ENCODE measurements at places on chromosomes 7 and 10.

DNA sequence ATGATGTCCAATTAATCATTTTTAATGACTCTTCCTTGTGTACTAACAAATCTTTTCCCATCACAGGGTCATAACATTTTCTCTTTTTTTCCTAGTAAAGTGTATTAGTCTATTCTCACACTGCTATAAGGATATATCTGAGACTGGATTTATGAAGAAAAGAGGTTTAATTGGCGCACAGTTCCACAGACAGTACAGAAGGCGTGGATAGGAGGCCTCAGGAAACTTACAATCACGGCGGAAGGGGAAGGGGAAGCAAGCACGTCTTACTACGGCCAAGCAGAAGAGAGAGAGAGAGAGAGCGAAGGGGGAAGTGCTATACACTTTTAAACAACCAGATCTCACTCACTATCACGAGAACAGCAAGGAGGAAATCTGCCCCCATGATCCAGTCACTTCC, 359.4 kb upstream of the NFE2L3 start:
- no peak for ATAC-seq

GRCh38 chr10:14039968-14040668, 290.6 kb downstream of the FRMD4A start:
- ATAC-seq: no peak

DNA sequence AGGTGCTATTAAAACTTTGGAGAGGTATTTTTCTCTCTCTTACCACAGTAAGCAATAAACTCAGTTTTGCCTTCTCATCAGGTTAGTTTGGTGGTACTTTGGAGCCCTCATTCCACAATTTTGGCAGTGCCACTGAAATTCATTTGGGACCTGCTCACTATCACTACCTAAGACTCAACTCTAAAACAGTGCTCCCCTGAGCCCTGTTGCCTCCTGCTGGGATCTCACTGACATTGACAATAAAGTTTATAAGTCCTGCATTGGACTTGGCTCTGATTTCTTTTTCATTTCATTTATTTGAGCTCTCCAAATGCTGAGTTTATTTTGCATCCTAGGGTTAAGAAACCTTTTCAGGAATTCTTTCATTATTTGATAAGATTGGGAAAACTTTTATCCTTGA, 130.8 kb upstream of the HPS1 start:
- ATAC-seq: no peak

DNA sequence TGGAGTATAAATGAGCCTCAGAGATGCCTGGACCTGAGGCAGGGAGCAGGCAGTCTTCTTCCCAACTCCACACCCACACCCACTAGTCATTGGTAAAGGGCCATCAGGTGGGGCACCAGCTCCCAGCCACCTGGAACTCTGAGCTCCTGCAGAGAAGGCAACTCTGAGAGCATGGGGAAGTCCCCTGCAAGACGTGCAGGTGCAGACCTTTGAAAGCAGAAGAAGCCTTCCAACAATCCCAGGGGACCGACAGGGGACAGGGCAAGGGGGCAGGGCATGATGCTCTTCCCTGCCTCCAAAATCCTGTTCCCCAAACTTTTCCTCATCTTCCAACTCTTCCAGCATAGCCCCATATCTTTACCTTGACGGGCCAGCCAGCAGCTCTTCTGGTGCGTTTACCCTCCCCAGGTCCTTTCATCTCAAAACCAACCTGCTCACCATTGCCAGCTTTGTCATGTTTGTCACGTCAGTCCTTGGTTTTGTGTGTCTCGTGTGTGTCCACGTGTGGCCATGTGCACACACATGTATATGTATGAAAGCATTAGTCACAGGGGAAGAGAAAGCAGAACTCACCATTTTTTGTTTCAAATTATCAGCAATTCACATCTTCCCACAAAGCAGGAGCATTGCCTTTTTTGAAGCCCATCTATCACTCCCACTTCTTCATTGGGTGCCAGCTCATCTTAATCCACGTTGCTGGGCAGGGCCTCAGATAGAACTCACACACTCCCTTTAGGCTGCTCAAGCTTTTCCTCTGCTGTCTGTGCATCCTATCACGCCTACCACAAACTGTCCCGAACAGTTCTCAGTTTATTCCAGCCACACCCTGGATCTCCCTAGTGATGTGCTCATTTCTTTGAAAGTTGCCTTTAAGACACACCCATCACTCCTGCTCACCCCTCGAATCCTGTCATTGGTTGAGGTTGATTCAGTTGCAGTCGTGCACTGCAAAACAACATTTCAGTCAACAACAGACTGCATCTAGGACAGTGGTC, 41.0 kb upstream of the AMPH start:
- ATAC-seq: peak; percentile 95

GRCh38 chr7:92762851-92763250, 73.5 kb downstream of the CDK6 start:
- ATAC-seq: no peak

DNA sequence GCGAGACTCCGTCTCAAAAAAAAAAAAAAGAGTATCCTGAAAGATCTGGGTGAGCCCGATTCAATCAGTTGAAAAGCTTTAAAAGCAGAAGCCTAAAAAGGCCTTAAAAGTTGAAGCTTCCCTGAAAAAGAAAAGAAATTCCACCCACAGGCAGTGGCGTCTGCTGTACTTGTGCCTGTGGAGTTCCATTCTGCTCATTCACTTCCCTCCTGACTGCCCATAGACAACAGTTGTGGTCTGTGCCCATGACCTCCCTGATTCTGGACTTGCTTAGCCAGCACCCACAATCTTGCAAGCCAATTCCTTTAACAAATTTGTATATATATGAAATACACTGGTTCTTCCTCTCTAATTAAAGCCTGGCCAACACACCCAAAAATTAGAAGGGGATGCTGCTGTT, 141.7 kb downstream of the DLG5 start:
- no peak for ATAC-seq

DNA sequence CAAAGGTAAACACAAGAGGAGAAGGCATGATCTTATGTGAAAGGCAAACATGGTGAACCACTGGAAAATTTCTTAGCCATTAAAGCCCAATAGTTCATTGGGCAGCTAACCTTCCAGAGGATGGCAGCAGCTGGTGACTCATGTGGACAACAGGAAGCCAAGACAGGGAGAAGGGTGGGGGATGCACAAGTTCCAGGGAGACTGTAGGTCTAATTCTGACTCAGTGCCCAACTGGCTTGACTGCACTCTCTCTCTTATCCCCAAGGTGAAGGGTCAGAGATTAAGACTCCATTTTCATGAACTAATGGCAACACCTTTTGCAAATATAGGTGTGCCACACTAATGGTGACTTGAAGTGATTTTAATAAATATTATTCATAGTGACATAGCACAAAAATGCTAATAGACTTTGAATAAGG, 47.9 kb upstream of the SLC35B4 start:
- no peak for ATAC-seq

GRCh38 chr10:20314431-20314830, 498.2 kb downstream of the PLXDC2 start:
- ATAC-seq: no peak

DNA sequence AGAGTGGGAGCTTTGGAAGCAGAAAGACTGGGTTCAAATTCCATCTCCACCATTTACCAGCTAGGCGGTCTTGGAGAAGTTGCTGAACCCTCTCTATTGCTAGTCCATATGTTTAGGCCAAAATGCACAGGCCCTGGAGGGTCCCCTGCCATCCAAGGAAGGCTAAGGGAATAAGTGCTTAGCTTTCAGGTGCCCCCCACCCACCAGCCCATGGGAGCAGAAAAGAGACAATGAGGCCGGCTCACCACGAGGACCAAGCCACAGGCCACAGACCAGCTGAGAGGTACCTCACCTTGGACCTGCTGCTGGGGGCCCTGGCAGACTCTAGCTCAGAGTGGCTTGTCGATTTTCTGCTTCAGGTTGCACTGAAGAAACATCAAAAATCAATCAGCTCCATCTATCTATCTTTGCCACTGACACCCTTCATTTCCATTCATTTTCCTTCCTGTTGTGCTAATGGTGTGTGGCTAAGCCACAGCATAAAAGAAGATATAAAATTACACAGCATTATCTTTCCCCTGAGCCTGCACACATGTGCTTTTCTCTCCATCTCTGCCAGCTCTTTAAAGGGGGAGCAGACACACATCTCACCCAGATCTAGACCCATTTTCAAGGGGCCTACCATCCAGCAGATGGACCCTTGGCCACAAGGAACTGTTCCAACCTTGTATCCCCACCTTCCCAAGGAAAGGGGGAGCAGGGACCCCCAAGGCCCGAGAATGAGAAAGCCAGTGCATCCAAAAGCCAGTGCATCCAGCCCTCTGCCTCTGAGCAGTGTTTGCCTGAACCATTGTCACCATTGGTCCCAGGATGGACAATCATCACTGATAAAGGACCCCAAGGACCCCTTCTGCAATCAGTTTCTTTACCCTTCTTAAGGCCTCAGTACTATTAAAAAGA, 65.4 kb downstream of the GRID1 start:
- ATAC-seq: no peak

GRCh38 chr7:106774768-106775551, 90.1 kb upstream of the PIK3CG start:
- ATAC-seq: no peak

- ATAC-seq: peak; percentile 84
These were observed at the start of gene CYP26A1 for GRCh38 chr10:93073539-93074146. TSS of gene CYP26A1 (plus strand) at chr10:93073893. CDS start at chr10:93073935, 42 bp downstream.

DNA sequence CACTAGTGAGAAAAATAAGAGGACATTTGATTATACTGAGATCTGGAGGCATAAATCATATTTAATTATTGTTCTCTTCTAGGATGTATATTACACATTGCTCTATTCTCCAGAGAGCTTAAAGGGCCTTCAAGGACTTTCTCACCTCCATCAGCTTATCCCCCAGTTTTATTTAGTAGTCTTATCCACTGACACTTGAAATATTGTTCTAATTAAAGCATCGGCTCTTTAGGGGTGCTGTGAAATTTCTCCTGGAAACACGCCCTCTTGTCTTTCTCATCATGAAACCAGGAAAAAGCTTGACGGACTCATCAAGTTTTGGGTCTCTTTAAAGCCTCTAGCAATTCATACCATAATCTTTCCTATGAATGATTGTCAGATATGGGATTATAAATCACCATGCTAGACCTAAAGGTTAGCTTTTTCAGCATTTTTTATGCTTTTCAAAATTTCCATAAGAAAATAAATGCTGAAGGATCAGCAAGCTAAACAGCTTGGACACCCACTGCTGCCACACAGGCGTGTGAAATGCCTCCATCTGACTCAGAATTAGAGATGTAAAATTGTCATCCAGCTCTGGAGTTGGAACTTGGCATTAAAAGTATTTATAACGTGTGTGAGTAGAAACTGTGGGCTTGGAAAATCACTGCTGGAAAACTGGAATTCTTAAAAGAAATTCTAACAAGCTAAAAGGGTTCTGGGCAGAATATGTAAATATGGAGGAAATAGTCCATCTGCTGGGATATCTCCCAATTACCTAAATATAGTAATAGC, 216.3 kb downstream of the CHRM2 start:
- no peak for ATAC-seq

DNA sequence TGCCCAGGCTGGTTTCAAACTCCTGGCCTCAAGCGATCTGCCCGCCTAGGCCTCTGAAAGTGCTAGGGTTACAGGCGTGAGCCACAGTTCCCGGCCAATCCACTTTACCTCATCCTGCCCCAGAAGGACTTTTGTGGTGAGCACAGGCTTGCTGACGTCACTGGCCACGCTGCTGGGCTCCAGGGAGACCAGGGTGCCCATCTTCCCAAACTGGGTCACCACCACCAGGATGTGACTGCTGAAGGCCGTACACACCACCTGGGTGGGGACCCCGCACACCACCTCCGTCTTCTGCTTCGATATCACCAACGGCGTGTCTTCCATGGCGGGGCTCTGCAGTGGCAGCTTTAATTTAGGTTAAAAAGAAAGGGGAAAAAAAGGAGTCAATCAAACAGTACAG, 816 bp downstream of the PSMG3 start:
- ATAC-seq: no peak

DNA sequence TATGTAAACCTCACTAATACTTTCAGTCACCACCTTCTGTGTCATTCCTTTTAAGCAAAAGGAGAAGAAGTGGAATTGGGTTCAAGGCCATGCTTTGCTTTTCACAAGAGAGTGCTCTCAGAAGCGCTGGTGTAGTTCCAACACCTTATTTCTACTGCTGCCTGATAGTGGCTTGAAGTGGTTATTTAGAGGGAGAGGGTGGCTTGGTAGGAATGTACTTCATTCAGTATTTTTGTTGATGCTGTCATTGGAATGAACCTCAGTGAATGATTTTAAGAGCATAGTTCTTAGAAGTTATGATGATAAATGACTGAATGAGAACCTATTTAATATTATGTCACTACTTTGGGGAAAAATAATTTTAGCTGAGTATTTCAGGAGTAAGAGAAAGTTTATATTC, 396.7 kb downstream of the EXOC4 start:
- no peak for ATAC-seq

DNA sequence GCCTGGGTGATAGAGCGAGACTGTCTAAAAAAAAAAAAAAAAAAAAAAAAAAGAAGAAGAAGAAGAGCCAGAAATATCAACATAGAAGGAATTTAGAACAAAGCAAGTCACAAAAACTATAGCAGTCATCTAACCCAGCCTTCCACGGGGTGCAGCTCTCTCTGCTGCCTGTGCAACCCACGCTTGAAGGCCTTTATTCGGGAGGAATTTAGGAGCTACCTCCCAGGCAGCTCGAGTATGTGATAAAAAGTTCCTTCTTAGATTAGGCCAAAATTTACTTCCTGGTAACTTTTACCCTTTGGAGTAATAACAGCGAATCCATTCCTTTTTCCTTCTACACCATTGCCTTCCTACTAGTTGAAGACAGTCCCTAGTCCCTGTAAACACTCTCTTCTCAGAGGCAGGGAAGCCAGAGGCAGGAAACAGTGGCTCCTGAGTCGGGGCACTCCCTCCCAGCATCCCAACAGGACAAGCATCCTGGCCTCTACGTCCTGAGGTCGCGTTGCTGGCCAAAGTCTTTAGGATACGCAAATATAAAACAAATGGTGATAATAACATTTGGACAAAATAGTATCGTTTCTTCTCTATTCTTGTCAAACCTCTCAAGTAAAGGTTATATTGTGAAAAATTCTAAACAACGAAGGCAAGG, 109.3 kb upstream of the KMT2C start:
- no peak for ATAC-seq

DNA sequence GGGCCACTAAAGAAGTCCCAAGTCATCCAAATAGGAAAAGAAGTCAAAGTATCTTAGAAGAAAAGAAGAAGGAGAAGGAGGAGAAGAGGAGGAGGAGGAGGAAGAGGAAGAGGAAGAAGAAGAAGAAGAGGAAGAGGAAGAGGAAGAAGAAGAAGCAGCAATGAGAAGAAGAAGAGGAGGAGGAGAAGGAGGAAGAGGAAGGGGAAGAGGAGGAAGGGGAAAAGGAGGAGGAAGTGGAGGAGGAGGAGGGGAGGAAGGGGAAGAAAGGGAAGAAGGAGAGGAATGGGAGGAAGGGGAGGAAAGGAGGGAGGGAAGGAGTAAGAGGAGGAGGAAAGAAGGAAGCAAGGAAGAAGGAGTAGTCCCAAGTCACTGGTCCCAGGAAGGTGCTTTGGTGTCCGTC, 21.7 kb upstream of the RADIL start:
- no peak for ATAC-seq

Data from stimulated activated memory B cell treated with anti-CD40 and anti-IgM and Interleukin-4, amounts not matched to agents 10 μg/mL and 1 μg/mL and 100 μg/mL, for 72 hours (primary cell).